ENCODE measurements at places on chromosomes 6 and 20. TPM values are rescaled to one million over a fixed set of nuclear protein-coding genes. Genes with fewer than 3 reads are reported as not detected.

GRCh38 chr6:36967757-36968156 lies 13.2 kb downstream of the PI16 start:
- no peak for DNase-seq

- DNase-seq: no peak
Observed at GRCh38 chr6:6982663-6983062, 125.1 kb upstream of the RREB1 start.

The CST7 gene
- 0.81 TPM for polyA plus RNA-seq

The COL21A1 gene
- 220 TPM for polyA plus RNA-seq

DNA sequence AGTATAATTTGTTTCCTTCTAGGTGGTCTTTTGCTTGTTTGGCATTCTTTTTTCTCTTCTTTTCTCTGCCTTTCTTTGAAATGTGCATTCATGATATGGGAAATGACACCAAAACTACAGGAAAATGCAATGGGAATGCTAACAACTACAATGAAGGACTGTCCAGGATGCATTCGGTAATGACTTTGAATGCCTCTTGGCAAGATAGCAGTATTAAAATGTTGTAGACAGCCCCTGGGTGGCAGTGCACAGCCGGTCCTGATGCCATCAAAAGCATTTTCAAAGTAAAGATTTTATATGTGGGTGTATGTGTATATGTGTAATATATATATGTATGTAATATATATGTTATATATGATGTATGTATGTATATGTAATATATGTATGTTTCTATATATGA lies 218.8 kb upstream of the MMS22L start:
- no peak for DNase-seq

DNA sequence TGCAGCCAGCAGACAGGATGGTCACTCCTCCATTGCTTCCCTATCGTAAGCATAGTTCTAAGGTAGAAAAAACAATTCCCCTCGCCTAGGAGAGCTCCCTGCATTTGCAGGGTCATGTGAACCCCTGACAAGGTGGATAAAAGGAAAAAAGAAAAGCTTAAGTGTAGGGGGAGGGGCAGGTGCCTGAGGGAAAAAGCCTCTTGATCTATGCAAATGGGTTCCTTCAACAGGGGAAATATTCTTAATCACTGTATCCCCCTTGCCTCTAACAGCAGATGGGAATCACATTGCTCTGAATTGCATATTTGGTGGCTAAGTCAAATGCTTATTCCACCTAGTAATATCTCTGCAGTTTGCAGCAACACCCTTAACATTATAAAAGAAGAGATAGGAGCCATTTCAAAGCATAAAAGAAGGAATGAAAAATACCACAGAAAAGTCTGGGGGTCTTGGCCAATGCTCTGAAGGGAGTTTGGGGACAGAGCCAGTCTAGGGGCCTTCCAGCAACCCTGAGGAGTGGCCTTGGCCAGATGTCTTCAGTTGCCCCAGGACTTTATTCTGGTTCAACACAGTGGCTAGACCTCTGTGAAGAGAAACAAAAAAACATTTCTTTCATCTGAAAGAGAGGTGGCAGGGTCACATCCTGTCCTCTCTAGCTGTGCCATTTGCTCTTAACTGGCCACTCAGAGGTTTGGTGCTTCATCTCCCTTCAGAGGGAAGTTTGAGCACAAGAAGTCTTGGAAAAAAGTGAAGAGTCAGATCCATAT lies 660.4 kb upstream of the GJE1 start:
- DNase-seq: no peak

Measured in left renal pelvis (tissue), 4 donors.